ENCODE measurements at places on chromosomes 2 and 18.

DNA sequence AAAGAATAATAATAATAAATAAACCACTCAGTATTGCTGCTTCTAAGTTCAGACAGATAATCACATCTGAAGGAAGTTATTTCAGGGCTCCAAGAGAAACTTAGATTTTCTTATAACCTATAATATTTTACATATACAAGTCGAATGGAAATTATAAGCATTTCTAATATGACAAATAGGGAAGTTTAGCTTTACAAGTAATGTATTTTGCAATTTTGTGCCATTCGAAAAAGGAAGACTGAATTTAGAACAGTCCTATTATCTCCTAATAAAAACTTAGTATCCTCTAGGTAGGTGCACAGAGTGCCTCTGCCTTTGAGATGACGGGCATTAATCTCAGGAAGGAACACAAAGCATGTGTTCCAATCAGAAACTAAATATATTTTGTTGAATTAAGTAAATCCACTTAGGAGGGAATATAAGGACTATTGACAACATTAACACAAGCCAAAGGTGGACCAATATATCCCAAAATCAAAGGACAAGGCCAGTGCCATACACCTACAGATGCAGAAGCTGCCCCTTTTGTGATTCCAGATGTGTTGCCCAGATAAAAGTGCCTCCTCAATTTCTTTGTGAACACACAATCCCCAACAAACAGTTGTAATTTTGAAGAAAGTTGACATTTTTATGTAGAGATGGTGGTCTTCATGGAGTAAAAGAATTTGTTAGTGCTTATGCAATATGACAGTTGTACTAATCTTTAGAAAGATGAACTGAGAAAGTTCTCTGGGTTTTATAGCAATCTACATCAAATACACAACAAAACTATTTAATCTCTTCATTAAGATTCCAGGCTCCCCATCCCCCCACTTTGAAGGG lies 36.6 kb downstream of the PTCD3 start:
- DNase-seq, result no peak

- no peak for DNase-seq
These were observed 64.7 kb upstream of the KLF7 start for GRCh38 chr2:207230261-207231105.

GRCh38 chr2:153871231-153872221 lies at the start of gene GALNT13:
Gene GALNT13, plus strand, starts transcription at chr2:153871922.
- no peak for DNase-seq

DNA sequence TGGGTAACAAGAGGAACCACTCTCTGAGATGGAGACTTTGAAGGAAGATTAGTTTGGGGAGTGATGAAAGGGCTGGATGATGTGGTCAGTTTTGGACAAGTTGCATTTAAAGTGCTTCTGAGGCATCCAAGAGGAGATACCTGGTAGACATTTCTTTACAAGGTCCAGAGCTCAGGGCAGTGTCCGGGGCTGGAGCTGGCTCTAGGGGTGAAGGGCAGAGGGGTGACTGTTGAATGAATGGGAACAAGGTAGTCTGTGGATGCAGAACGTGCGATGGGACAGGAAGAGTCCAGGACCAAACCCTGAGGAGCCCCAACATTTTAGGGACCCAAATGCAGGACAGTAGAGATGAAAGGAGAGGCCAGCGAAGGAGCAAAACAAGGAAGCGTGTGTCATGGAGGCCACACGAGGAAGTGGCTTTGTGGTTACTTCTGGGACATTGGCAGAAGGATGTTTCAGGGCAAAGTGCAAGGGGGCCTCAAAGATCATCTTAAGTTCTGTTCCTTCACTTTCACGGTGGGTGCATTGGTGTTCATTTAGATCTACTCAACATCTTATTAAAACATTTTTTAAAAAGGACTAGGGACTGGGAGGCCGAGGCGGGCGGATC lies 13.6 kb upstream of the GPR35 start:
- DNase-seq, result no peak

- DNase-seq, result no peak
These were observed 262.8 kb upstream of the PARD3B start for GRCh38 chr2:204282525-204282924.

DNA sequence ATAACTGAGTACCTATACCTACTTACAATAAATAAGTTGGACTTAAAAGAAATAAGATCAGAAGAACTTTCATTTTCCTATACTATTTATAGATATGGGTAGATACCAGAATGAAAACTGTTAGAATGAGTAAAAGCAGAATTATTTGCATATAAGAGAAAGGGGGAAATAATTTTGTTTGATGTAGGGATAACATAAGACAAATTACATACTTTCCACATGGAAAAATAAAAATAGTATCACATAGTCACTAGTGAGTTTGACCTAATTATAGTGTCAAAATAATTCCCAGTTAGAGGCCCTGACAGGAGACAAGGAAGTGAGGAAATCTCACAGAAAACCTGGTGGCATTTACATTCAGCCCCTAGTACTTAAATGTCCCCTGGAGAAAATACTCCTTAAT lies 28.6 kb downstream of the KCMF1 start:
- DNase-seq, result no peak

GRCh38 chr2:45145073-45145899 lies 136.0 kb upstream of the SIX2 start:
- no peak for DNase-seq

- DNase-seq, result peak; percentile 68
These were observed 13.7 kb downstream of the HS6ST1 start for GRCh38 chr2:128304715-128305554.

DNA sequence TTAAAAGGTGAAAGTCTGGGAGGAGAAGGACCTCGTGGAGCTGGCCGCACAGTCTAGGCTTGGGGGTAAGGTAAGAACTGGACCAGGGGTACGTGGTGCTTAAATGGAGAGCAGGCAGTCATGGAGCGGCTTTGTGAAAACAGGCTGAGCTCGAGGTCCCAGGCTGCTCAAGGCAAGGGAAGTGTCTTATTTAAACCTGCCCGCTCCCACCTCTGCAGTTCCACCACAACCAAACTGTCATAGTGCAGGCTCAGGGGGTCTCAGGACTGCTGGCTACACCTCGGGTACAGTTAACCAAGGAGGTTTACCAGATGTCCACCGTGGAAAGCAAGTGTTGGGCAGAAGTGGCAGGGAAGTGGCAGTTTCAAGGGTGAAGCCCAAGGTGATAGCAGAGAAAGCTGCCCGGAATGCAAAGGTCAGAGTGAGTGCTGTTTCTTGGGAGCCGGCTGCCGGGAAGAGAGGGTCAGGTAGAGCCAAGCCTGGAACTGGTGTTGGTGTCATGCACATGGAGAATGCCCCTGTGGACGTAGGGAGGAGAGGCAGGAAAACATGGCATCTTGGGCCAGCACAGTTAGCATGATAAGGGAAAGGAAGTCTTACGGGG lies 203.3 kb downstream of the GBX2 start:
- no peak for DNase-seq

DNA sequence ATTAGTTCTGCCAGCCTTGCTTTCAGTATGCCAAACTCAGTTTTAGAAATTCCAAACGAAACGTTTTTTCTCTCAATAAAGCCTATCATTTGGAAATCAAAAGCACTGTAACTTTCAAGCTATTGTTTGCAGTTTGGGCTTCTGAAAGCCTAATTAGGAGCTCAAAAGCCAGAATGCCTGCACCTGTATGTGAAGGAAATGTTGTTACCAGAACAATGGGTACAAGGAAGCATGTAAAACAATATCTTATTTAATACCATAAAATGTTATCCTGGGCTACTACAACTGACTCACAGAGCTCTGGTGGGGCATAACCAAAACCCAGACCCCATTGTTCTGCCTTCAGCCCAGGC lies 12.6 kb upstream of the GULP1 start:
- DNase-seq, result no peak

- no peak for DNase-seq
These were observed 77.2 kb downstream of the TCF4 start for GRCh38 chr18:55510809-55511208.

DNA sequence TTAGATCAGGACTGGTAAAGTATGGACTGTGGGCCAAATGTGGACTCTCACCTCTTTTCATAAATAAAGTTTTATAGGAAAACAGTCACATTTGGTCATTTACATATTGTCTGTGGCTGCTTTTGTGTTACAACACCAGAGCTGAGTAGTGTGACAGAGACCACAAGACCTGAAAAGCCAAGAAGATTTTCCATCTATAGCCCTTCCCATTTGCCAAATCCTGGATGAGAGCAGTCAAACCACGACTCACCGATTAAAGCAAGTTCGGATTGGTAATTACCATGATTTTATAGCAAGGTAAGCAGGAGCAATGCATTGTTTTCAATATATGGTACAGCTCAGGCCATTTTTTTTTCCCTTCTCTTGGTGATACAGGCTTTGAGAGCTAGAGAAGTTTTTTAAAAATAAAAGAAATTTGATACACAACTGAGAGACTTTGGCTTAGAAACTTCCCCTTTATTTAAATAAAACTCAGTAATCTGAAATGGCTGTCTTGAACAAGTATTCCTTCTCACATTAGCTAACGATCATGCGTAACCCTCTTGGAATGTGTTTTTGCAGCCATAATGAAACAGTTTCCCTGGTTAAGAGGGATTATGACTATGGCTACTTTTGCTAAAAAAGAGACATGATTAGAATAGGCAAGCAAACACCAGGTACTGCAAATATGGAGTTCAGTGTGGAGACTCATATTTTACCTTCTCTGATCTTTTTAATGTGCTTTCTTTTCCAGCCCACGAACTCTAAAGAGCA lies 9.5 kb upstream of the MALL start:
- no peak for DNase-seq

GRCh38 chr2:128602038-128602698 lies 283.5 kb upstream of the HS6ST1 start:
- no peak for DNase-seq

DNA sequence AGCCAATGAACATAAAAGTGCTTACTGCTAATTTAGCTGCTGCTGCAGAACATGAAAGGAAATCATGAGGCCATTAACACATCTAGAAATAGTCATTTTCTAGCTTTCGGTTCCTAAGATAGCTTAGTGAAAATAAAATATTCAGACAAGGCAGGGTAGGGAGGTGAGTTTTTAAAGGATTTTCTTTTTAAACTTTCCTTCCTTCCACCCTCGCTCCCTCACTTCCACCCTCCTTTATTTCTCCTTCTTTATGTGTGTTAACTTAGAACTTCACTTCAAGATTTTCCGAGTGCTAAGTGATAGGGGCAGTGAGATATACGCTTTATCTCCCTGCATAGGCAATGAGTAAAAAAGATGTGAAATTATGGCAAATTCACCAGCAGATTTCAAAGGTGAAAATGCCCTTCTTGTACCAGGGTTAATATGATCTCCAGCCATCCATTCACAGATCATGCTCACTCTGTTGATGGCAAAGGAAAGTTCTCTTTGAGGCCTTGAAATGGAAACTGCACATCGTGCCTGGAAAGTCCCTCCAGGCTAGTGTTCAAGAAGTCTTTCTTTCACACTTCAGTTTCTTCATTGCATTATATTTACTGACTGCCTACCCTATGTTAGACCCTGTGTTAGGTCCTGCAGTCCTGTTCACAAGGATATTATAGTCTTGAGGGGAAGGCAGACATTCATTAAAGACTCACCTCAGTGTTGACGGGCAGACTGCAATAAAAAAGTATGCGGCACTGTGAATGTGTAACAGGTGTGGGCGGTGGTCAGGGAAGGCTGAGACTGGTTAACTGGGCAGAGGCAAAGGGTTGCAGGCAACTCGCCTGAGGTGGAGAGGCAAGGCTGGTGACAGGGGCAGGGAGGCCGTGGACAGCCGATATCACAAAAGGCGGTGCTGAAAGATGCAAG lies 200.8 kb downstream of the PLCL1 start:
- DNase-seq, result no peak

DNA sequence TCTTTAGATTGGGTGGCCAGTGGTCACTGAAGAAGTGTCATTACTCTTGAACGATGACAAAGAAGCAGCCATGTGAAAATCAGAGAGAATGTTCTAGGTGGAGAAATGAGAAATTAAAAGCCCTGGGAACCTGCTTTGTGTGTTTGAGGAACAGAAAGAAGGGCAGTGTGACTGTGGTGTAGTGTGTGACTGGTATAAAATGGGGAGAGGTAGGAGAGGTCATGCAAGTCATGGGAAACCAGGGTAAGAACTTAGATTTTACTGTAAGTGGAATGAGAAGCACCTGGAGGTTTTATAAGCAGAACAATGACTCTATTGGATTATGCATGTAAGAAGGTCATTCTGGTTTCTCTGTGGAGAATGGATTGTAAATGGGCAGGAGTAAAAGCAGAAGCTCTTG lies 12.2 kb downstream of the ICOS start:
- DNase-seq, result no peak

DNA sequence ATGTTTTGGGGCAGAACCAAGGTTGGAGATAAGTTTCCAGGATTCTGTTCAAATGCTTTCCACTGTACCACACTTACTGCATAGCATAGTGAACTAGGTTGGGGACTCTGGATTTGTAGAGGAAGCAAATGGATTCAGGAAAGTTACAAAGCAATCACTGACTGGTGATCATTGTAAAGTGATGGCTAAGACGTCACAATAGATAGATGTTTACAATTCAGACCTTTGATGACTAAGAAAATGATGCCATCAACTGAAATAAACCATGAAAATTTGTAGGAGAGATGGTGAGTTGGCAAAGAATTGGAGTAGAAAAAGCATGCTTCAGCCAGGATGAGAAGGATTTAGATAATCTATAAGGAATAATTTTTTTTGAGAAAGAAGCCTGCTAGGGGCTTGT lies 178.0 kb downstream of the UBE2E3 start:
- no peak for DNase-seq

DNA sequence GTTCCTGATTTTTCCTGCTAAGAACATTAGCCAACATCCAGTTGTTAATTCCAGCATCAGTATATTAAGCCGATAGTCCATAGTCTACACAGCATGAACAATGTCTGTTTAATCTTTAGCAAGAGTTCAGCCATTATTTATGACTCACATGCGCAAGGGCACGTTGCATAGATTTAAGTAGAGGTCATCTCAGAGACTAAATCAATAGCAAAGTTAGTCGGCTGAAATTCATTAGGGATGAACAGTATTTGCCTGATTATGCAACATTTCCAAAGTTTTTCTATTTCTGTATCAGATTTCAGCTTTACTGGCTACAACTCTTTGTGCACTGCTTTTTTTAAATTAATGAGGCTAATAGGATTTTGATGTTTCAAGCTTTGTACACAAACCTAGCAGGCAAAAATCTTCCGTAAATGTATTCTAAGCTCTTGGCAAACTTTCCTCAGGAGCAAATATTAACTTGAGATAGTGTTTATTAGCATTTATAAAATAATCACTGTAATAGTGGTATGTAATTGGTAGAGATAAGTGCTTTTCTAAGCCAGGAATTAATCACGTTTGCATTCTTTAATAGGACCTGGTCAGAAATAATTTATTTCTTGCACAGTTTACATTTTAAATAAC lies 578.7 kb upstream of the ID2 start:
- peak; percentile 33 for DNase-seq

DNA sequence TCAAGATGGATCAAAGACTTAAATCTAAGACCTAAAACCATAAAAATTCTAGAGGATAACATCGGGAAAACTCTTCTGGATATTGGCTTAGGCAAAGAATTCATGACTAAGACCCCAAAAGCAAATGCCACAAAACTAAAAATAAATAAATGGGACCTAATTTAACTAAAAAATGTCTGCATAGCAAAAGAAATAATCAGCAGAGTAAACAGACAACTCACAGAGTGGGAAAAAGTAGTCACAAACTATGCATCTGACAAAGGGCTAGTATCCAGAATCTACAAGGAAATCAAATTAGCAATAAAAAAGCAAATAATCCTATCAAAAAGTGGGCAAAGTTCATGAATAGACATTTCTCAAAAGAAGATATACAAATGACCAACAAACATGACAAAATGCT lies 18.2 kb upstream of the ASB18 start:
- no peak for DNase-seq

GRCh38 chr2:26692897-26693849 lies 651 bp downstream of the KCNK3 start:
- DNase-seq, result no peak

GRCh38 chr18:73900106-73900835 lies 247.4 kb downstream of the FBXO15 start:
- DNase-seq, result no peak
